ENCODE measurements at places on chromosomes 16 and 17.

DNA sequence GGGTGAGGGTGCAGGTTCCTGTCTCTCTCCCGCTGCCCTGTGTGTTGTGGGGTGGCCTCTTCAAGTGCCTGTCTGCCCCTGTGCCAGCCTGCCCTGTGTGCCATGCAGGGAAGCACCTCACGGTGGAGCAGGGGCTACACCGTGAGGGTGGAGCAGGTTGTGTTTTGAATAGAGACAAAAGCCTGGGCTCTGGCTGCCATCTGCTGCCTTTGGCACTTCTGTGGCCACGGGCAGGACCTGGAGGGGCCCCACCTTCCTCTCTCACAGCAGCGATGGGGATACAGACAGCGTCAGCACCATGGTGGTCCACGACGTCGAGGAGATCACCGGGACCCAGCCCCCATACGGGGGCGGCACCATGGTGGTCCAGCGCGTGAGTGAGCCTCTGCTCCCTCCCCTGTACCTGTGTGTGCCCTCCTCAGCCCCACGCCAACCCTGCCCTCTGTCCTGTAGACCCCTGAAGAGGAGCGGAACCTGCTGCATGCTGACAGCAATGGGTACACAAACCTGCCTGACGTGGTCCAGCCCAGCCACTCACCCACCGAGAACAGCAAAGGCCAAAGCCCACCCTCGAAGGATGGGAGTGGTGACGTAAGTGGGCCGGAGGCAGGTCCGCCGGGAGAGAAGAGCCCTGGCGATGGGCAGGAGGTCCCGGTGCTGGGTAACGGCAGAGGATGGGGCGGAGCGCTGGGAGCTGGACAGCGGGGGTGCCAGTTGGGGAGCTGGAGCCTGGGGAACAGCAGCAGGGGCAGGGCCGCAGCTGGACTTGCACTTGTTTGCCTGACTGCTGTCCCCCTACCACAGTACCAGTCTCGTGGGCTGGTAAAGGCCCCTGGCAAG, 5.4 kb upstream of the C17orf107 start:
- no peak for DNase-seq

GRCh38 chr17:77037943-77038342, 102.8 kb upstream of the SEC14L1 start:
- DNase-seq: no peak

- no peak for DNase-seq
These were observed 184.4 kb downstream of the MAF start for GRCh38 chr16:79415983-79416640.

- DNase-seq: no peak
These were observed 29.7 kb upstream of the NGFR start for GRCh38 chr17:49465331-49465903.

DNA sequence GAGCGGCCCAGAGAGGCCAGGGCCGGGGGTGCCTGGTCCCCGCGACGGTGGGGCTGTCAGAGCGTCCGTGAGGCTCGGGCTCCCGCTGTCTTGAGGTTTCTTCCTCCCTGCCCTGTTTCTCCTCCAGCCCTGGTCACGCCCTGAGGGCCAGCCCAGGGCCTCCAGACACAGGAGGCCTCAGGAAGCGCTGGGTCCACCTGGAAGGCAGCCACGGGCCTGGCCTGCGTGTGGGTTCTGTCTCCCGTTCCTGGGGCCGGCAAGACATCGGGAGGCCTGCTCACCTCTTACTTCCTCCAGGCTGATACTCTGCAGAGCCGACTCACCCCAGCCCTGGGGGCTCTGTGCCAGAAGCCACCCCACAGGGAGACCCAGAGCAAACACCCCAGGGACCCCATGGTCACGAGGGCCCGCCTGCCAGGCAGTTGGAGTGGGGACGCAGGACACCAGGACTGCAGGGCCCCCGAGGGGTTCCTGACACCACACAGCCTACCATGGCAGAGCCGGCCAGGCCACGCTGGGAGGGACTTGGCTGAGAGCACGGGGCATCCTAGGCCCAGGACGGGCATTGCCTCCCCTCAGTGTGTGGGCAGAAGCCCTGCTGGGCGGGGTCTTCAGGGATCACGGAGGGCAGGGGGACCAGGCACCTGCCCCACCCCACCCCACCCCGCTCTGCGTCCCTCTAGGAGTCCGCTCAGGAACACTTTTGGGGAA, 18.9 kb upstream of the CACNA1H start:
- DNase-seq: no peak

- DNase-seq: no peak
These were observed 37.5 kb downstream of the ADCY7 start for GRCh38 chr16:50303605-50304466.

DNA sequence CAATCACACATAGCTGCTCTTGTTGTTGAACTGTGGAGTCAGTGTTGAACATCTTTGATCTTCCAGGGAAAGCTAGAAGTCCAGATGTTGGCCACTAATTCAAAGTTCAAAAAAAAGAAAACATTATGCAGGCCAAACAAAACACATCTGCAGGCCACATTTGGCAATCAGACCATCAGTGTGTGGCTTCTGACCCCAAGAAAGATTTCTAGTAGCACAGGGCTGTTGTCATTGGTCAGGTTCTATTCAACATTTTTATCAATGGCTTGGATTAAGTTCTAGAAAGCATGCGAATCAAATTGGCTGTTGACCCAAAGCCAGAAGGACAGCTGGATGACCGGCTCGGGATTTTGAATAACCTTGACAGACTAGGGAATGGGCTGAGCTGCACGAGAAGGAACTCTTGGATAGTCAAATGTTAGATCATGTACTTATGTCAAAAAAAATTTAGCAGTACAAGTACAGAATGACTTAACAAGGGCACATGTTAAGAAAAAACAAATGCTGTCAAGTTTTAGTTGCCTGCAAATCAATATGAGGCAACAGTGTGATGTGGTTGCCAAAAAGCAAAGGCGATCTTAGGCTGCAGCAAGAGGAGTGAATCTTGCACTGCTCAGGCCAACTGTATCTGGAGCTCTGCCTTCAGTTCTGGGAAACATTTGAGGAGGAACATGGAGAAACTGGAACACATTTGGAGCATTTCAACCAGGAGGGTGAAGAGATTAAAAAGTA, 187.6 kb downstream of the RGS9 start:
- DNase-seq: no peak

- peak; percentile 91 for DNase-seq
These were observed 180.2 kb downstream of the RPTOR start for GRCh38 chr17:80724775-80725266.

GRCh38 chr17:15457723-15458094, 9.7 kb downstream of the CDRT4 start:
- no peak for DNase-seq

GRCh38 chr17:1975573-1975972, 49.6 kb downstream of the RTN4RL1 start:
- no peak for DNase-seq

GRCh38 chr17:77628035-77628434, 330.5 kb upstream of the TNRC6C start:
- DNase-seq: no peak

DNA sequence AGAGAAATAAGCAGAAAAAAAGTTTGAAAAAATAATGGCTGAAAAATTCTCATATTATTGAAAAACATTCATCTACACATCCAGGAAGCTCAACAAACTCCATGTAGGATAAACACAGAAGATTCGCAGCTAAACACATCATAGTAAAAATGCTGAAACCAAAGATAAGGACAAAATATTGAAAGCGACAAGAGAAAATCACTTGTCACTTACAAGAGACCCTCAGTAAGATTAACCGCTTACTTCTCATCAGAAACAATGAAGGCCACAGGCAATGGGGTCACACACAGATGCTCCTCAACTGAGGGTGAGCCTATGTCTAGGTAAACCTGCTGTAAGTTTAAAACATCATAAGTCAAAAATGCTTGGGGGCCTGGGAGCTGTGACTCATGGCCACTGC, 38.1 kb upstream of the METRNL start:
- peak; percentile 8 for DNase-seq

DNA sequence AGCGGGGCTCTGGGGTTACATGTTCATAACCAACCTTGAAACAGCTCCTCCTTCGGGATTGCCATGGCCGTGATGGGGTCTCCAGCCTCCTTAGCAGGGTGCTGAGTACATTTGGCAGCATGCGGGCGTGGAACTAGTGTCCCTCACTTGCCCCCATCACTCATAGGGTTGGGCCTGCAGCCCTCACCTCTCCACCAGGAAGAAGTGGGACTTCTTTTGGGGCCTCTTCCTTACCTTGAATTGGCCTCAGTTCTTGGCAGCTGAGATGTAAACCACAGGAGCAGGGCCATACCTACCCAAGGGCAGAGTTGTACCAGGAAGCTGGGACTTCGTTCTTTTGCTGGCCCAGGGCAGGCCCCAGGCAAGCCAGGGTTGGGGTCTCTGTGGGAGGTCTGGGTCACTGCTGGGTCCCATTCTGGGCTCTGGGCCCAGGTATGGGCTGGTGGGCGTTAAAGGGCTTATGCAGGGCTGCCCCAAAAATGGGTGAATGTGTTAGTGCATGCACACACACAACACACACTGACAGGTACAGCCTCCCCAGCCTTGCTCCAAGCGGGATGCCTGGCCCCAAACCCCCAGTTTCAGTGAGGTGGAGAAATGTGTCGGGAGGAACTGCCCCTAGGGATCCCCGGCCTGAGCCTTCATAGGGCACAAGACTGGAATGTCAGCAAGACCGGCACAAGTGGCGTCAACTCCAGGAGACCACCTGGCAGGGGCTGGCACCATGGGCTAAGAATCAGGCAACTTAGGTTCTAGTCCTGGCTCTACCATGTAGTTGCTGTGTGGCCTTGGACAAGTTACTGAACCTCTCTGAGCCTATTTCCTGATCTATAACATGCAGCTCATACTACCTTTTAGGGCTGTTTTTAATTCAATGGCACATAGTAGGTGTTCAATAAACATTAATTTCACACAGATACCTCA, 3.9 kb upstream of the KRT15 start:
- DNase-seq: no peak

DNA sequence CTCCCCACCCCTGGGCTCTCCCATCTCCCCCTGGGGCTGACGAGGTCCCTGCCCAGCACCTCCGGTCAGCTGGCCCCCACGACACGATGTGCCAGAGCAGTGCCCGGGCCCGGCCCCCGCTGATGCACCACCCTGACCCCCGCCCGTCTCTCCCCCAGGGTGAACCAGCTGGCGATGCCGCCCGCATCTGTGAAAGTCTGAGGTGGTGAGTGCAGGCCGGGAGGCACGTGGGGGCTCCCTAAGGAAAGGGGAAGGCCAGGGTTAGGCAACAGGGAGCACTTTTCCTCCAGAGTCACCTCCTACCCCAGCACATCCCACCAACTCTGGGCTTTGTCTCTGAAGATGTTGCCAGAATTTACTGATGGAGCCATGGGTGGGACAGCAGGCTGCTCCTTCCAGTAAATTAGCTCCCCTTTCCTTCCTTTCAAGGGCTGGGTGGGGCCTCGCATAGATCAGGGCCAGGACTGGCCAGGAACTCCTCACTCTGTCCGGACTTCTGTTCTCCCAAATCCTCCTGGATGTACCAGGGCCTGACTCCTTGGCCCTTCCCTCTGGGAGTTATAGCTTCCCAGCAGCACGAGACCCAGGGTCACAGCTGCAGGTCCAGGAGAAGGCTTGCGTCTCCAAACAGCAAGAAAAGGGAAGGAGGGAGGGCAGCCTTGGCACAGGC, 18.3 kb downstream of the MYBBP1A start:
- DNase-seq: no peak

DNA sequence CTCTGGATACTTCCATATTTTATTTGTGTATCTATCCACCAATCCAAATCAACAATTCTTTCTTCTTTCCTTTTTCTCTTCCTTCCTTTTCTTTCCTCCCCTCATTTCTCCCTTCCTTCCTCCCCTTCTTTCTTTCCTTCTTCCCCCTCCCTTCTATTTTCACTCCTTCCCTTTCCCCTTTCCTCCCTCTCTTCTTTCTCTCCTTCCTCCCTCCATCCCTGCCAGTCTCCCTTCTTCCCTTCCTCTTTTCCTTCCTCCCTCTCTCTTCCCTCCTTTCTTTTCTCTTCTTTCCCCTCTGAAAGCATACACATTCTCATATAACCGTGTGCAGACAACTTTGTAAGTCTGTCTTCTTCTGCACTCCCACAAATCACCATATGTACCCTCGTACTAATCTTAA, 382.3 kb upstream of the MAF start:
- DNase-seq: no peak

- no peak for DNase-seq
These were observed 46.4 kb downstream of the SLC47A1 start for GRCh38 chr17:19579867-19580565.

- no peak for DNase-seq
These were observed 55.2 kb upstream of the GOT2 start for GRCh38 chr16:58789351-58789750.

Measured in LHCN-M2 (cell line).